ENCODE measurements at places on chromosomes 11 and 22.

DNA sequence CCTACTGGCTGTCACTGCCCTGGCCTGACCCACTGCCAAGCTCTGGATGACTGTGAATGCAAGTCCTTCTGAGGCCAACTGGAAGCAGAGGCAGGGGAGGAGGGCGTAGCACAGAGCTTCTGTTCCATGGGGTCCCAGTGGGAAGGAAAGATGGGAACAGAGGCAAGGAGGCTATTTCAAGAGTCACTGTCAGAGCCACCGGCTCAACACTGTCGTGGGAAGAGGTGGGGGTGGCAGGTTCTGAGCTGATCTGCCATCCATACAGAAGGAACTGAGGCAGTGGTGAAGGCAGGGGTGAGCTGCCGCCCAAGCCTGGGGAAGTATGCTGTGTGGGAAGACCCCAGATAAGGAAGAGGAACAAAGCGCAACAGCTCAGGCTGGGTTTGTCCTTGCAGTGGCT, 54.7 kb downstream of the SGSM3 start:
- DNase-seq = no peak

GRCh38 chr11:32313477-32313876, 121.9 kb downstream of the WT1 start:
- no peak for DNase-seq

GRCh38 chr22:36016684-36017083, 11.9 kb downstream of the RBFOX2 start:
- DNase-seq = no peak

- DNase-seq = no peak
These were observed at the start of gene BARX2 for GRCh38 chr11:129375751-129376657. BARX2 (plus strand) TSS chr11:129375848; CDS start chr11:129376036, 188 bp downstream.

GRCh38 chr22:44701824-44702478, at the start of gene PRR5:
PRR5 (plus strand) TSS chr22:44702204; CDS start chr22:44702475, 271 bp downstream.
- peak; percentile 33 for DNase-seq

DNA sequence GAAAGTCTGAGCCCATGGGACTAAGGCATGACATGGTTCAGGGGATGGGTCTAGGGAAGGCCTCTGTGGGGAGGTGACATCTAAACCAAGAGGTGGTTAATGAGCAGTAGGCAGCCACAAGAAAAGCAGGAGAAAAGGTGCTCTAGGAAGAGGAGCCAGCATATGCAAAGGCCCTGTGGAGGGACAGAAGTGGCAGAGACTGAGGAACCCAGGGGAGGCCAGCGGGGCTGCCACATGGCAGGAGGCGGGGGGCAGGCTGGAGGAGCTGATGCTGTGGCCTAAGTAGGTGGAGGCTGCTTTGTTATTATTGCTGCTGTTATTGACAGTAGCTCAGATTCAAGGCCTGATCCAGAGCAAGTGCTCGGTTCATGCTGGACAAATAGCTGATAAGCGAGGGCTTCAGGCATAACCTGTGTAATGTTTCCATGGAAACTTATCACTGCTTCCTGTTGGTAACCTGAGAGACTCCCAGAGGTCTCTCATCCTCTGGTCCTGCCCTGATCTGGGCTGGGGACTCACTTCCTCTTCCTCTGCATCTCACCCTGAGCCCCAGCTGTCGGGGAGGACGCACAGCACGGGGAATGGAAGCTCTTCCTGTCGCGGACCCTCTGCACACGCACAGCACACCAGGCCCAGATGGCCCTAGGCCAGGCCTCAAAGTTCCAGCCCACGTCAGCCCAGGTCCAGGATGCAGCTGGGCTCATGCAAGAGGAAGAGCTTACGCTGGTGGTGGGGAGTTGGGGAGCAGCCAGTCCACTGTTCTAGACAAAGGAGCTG, 75.2 kb upstream of the TP53I11 start:
- no peak for DNase-seq

- no peak for DNase-seq
These were observed 112.0 kb downstream of the DBX1 start for GRCh38 chr11:20048246-20048645.

- DNase-seq = no peak
These were observed 107.2 kb downstream of the TSPAN18 start for GRCh38 chr11:44833877-44834452.

DNA sequence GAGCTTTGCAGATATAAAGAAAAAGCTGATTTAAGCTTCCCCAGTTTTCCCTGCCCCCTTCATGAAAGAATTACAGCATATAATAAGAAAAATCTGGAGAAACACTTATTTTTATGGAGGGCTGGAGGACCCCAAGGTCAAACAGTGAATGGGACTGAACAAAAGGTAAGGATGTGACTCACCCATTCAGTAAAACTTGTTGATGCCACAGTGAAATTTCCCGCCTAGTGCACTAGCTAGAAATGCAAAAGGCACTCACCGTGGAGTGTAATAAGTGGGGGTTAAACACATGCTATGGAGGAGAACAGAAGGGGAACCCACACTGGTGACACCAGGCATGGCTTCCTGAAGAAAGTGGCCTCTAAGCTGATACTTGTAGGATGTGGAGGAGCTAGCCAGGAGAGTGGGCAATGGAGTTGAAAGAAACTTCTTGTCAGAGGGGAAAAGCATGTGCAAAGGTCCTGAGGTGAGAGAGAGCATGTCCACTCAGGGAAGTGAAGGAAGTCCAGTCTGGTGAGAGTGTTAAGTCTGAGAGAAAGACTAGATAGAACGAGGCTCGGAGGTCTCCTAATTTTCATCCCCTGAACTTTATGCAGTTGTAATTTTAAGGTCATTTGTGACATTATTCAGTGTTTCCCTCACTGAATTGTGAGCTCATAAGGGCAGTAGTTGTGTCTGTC, 77.1 kb downstream of the MIAT start:
- DNase-seq = no peak

DNA sequence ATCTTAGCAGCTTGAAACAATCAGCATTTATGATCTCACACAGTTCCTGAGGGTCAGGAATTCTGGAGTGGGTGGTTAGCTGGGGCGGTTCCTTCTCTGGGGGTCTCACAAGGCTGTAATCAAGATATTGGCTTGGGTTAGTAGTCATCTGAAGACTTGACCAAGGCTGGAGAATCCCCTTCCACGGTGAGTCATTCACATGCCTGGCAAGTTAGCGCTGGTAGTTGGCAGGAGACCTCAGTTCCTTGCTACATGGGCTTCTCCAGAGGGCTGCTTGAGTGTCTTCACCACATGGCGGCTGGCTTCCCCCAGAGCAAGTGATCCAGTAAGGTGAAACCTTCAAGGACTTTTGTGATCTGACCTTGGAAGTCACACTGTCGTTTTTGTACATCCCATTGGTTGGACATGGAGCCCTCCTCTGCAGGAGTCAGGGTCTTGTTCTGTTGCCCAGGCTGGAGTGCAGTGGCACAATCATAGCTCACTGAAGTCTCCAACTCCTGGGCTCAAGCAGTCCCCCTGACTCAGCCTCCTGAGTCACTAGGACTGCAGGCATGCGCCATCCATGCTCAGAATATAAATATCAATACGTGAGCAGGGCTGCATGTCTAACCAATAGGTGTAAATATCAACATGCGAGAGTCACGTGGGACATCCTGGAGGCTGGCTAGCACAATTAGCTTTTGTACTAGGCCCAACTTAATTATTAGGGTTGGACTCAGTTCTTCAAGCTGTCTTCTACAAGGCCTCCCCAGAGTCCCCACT, 7.2 kb upstream of the NIPSNAP1 start:
- DNase-seq = no peak

- DNase-seq = no peak
These were observed 170.1 kb upstream of the CADM1 start for GRCh38 chr11:115674176-115674936.

DNA sequence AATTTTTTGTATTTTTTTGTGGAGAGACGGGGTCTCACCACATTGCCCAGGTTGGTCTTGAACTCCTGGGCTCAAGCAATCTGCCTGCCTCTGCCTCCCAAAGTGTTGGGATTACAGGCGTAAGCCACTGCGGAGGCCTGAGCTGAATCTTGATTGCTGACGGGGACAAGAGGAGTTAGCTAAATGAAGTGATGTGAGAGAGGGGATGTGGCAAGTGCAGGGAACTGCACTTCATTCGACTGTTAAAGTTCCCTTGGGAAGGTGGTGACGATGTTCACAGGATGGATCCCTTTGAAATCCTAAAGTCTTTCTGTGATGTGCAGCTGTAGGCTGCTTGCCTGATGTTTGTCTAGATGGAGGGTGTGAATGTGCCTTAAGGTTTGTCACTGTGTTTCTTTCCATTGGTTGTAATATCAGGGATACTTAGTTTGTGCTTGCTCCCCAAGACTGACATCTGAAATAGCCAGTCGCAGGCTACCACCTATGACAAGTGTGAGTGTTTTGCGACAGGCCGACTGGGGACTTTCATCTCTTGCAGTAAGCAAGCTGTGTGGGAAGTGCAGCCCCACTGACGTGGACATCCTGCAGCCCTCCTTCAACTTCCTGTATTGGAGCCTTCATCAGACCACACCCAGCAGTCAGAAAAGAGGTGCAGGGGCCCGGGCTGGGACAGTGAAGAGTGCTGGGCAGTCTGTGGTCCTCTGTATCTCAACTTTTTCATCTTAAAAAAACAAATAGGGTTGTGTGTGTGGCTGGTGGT, 19.6 kb upstream of the CCDC134 start:
- peak; percentile 70 for DNase-seq

DNA sequence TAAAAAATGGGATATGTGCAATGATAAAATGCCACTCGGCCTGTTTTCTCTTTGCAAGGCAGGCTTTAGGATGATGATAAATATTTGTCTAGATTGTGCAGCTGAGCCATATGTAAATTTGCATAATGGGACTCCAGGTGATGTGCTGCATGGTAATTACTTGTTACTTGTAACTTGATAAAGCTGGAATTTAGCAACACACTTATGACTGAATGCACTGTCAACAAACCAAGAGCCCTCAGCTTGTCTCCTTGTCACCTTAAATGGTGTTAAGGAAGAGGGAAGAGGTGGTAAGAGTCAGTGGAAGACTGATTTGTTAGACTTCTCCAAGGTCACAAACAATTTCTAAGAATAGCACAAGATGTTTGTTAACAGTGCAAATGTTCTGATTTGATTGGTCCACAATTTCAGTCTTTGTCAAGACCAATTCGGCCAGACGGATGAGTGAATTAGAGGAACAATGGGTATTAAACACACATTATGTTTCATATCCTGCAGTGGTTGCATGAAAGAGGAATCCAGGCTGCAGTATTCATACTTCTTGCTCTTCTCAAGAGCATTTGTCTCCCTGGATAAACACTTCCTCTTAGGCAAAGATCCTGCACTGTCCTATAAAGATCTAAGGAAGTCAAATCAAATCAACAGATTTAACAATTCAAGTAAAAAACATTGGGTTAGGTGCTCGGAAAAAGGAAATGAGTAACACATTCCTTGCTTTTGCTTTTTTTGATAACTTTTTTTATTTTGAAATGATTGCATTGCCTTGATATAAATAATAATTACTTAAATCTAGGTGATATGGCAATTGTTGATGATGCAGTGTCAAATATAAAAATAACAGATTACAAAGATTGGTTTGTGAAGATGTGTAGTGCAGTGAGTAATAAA, 448.3 kb upstream of the DDI1 start:
- no peak for DNase-seq

GRCh38 chr22:35183917-35184316, 73.4 kb upstream of the HMGXB4 start:
- no peak for DNase-seq

DNA sequence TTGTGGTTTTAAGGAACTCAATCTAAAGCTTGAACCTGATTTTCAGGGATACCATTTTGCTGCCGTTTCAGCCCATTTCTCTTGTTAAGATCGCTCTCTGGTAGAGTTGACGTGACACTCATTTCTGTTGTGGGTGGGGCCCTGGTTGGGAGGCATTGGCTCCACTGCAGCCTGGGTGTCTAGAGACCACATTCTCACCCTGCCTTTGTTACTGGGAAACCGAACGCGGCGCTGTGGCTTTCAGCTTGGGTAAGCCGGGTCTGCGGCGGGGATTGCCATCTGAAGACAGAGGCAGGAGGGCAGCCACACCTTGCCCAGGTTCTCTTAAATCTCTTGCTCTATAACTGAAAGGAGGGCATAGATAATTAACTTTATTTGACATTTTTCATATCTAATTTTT, 3.2 kb downstream of the EHF start:
- DNase-seq = no peak

Measured in esophagus squamous epithelium (tissue), 5 donors.